Femur (tissue), 1 donor: ENCODE measurements at places on chromosomes 4 and X.

DNA sequence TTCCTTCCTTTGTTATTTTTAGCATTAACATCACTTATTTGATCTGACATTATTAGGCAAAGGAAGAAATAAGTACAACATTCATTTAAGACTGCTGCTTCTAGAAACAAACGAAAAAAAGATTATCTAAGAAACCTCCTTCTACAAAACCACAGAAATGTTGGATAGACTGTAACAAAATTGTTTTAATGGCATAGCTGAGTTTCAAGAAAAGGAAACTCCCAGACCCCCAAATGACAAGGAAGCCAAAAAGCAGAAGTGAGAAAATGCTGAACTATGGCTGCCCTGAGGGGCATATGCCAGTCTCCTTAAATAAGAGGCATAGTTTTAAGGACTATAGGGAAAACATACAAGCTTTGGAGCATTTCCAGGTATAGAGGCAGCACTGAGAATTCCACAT lies 1431.6 kb upstream of the TENM3 start:
- DNase-seq = no peak

DNA sequence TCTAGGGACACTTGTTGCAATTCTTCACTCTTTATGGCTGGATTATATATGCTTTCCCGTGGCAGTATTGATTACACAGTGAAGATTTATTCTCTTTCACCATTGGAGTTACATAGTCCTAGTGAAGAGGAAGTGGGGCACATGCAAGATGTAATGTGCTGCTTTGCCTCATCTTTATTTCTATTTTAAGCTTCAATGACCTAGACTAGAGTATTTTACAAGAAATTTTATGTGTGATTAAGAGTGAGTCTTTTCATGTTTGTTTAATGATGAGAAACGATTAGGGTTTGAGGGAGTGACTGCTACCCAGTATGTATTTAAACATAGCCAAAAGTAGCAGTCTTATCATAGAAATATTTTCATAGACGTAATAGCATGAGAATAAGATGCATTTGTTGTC lies 30.8 kb downstream of the DIAPH2 start:
- no peak for DNase-seq

GRCh38 chr4:169582203-169582602 lies 30.2 kb downstream of the NEK1 start:
- DNase-seq = no peak

GRCh38 chr4:177008071-177008835 lies 215.5 kb upstream of the VEGFC start:
- DNase-seq = no peak

DNA sequence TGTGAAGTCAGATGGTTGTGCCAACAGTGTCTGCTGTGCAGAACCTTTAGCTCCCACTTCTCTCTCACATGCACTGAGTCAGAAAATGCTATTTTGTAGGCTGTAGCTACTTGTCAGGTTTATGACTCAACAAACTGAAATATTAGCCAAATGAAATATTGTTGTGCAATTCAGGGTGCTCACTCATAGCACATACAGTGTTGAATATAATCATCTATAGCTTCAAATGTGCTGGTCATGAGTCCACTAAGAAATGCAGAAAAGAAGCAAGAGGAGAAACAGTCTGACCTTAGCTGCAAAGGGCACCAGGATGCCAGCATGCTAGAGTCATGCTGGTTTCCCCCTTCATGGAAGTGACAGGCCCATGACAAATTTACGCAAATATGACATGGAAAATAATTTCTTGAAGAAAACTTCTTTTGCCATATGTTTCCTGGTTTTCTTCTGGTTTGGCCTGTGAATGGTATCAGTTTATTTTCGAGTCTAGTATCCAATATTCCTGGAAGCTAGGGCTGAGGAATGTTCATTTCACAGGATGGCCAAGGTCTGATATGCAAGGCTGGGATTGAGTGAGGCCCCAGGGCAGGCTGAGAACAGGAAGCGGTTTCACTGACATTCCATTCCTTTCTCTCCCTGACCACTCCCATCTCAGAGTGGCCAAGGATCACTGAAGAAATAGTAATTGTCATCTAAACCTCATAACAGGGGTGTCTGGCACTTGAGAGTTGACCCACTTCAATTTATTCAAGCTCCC lies 10.3 kb upstream of the CXCL2 start:
- peak; percentile 58 for DNase-seq

DNA sequence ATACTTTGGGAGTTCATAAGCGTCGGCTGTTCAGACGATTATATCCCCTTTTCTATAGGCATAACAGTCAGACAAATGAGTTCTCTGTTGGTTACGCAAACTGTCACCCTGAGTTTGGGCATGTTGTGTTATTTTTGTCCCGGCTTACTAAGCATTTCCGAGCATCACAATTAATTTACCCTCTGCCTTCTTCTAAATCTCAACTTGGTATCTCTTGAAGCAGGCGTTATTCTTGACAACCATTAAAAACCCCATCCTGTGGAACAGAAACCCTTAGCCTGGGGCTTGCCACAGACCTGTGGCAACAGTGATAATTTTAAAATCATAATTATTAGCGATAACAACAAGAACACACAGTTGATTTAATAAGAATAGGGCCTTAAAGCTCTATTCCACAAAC lies 558.7 kb downstream of the INPP4B start:
- DNase-seq = no peak

GRCh38 chrX:63961964-63962363 lies 176.9 kb upstream of the ARHGEF9 start:
- no peak for DNase-seq

DNA sequence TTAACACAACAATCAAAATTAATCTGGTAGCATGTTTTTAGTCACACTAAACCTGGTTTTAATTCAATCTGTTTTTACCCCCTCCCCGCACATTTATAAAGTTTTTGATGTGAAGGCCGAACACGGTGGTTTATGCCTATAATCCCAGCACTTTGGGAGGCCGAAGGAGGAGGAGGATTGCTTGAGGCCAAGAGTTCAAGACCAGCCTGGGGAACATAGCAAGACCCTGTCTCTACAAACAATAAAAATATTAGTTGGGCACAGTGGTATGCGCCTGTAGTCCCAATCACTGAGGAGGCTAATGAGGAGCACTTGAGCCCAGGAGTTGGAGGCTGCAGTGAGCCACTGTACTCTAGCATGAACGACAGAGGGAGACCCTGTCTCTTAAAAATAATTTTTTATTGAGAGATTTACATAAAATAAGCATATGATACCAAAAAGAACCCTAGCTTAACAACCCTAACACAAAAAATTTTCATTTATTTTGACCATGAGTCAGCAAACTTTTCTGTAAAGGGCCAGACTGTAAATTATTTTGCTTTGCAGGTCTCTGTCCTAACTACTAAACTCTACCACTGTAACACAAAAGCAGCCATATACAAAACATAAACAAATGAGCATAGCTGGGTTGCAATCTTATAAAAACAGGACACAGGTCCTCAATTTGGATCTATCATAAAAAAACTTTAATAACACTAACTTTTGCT lies 21.5 kb downstream of the HNRNPD start:
- DNase-seq = no peak

- no peak for DNase-seq
These were observed 82.5 kb downstream of the GASK1B start for GRCh38 chr4:158090323-158090722.

- no peak for DNase-seq
These were observed 38.0 kb upstream of the DSPP start for GRCh38 chr4:87570290-87570805.

DNA sequence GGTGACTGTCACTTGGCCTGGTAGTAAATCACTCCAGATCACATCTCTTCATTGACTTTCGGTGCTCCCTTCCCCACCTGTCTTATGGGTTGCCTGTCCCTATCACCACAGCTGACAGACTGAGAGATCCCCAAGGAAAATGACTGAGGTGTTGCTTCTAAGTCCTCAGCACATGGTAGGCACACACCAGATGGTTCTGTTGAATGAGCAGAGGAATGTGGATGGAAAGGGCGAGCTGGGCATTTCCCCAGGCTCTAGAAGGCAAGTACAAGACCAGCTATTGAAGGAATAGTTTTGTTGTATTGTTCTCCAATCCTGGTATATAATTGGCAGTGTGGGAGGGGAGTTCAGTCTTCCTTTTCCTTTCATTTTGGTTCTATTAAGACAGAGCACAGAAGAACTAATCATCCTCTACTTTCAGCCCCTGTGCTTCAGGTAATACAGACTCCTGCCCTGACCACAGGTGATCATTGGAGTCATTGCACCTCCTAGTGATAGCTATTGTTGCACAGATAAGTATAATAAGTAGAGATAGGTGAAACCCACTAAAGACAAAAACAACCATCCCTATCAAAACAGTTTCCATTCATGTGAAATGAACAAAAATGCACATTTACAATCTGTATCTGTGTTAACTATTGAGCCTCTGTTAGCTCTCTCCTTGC lies 158.6 kb downstream of the TRAM1L1 start:
- DNase-seq = no peak

DNA sequence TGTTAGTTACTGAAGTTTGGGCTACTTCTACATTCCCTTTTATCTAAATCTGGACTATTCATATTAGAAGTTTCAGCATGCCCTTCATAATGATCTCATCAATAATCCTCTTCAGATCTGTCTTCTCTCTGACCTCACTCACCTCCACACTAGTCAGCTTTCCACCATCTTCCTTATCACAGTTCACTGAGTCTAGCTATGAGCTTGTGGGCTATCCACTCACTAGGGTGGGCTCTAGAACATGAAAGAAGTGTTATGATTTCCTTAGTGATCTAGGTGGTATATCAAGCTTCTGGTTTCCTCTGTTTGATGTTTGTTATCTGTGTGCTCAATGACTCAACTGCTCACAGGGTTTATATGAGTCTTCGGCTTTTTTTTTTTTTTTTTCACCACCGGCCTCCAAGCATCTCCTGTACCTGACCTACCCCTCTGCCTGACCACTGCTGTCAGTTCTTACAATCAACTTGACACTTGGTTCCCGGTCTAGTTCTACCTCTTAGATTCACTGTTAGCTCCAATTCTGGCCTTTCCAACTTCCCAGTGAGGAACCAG lies 103.1 kb downstream of the PAPSS1 start:
- no peak for DNase-seq

DNA sequence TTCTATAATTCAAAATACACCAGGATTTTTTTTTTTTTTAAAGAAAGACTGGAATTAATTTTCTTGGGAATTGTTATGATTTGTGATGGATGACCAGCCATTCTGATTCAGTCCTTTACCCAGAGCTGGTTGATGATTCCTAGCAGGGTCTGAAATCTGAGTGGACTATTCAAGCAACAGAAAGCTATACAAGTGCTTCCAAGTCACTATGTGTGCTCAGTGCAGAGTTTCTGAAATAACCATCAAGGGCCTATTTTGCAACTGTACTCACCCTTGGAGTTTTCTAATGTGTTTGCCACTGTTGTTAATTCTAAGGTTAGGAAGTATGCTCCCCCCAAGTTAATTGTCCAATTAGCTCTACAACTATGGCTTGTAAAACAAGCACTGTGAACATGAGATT lies 137.7 kb upstream of the RAPGEF2 start:
- DNase-seq = no peak

- DNase-seq = no peak
These were observed 42.4 kb downstream of the PTTG2 start for GRCh38 chr4:38002451-38003071.

GRCh38 chr4:46549125-46549524 lies 159.2 kb upstream of the GABRA2 start:
- no peak for DNase-seq

- DNase-seq = no peak
These were observed 14.6 kb upstream of the KIAA0232 start for GRCh38 chr4:6767748-6768538.

GRCh38 chr4:103076747-103077347 lies at the start of gene SLC9B2:
Gene SLC9B2, minus strand, starts transcription at chr4:103076761. Its CDS starts 9,211 bp downstream, at chr4:103067550.
- DNase-seq = no peak

DNA sequence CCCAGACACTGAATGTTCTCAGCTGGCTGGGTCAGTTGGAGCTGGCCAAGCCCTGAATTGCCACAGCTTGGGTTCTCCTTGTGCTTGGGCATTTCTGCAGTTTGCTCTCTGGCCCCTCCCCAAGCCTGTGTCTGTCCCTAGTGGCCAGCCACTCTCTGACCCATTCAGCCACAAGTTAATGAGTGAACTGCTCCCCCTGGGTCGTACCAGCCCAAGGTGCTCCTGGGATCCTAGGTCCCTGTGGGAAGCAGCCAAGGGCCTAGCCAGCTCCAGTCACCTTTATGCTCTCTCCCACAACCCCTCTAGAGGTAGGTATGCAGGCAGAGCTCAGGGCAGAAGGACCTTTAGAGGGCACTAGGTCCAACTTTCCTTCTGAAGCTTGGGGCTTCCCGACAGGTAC lies 51.5 kb downstream of the STARD8 start:
- DNase-seq = no peak

- no peak for DNase-seq
These were observed 43.1 kb downstream of the CXXC4 start for GRCh38 chr4:104451573-104451972.

- no peak for DNase-seq
These were observed 98.8 kb upstream of the NOCT start for GRCh38 chr4:138916763-138917162.

- no peak for DNase-seq
These were observed 54.4 kb downstream of the ELF4 start for GRCh38 chrX:130055899-130056298.

DNA sequence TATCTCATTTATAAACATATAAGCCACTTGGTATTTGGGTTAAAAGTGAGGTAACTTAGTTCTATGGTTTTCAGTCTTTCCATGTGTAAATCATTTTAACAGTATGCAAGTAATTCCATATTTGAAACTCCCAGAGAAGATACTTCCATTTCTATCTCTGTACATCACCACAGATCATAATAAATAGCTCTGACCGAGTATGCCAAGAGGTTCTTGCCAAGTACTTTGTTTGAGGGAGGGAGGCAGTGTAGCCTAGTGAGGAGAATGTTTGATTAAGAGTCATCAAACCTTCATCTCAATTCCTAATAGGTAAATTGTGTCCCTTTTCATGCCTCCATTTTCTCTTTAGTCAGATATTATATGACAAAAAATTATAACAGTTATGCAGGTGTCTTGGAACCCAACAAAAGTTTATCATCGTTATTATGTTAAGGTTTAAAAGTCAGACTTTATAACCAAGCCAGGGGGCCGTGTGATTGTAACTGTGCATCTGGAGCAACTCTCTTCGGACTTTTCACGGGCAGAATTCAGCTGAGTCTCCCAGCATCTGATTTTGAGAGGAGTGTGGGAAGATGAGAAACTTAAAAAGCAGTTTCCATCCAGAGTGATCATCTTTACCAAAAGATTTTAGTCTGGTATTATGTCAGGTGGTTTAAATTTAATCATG lies 123.8 kb downstream of the ANK2 start:
- no peak for DNase-seq

GRCh38 chr4:84803720-84804119 lies 162.8 kb downstream of the WDFY3 start:
- no peak for DNase-seq
